GM12891 (cell line): ENCODE measurements at places on chromosomes 13 and 19.
A peak's percentile ranks its signal among the peaks of the same experiment; 100 is the strongest.

- DNase-seq, result no peak
Observed at GRCh38 chr13:41599619-41600018, 142.3 kb downstream of the RGCC start.

DNA sequence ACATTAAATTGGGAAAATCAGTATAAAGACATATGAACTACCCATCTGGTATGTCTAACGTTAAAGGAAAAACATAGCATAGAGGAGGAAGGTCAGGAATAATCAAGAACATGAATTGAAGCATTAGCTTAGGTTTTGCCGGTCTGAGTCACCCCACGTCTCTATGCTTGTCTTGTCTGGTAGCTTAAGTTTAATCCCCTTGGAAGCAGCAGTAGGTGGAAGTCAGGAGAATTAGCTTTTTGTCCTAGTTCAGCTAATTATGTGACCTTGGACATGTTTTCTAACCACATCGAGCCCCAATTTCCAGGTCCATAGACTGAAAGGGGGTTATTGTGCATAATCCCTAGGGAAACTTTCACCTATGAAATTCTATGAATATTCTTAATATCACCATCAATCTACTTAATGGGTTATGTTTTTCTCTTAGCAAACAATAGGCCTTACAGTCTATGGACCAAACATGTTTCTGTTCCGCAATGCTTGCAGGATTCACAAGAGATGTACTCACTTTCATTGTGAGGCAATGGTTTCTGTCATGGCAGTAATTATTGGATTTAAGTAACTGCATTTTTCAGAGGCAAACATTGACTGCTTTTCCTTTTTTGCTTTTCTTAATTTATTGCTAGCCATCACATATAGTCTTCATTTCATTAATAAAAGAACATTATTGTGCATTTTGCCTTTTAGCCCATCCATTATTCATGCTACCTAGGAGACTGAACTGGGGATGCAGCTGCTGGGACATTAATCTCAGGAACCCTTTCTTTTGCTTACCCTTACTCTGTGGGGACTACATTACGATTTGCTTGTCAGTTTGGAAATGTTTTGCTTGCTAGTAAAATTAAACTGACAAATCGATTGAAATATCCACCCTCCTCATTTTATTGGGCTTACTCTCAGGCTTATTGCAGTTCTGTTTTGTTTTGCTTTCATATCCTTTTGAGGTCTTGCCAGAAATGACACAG, 304.8 kb upstream of the MAB21L1 start:
- DNase-seq, result no peak

DNA sequence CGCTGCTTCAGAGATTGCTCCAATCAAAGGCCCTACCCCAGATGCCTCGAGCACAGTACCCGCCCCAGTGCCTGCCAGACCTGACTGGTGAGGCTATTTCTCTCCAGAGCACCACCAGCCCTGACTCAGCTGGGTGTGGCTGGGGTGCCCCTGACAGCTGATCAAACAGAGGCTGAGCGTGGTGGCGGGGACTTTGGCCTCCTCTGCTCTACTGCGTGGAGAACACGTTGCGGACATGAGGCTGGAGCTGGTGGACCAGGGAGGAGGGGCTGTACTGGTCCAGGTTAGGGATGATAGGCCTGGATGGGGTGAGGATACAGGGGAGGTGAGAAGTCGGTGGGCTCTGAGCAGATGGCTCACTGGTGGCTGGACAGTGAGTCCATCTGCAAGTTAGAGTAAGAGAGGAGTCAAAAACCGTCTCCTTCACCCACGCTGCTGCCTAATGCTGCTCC, 3.5 kb upstream of the DOCK6 start:
- no peak for DNase-seq

DNA sequence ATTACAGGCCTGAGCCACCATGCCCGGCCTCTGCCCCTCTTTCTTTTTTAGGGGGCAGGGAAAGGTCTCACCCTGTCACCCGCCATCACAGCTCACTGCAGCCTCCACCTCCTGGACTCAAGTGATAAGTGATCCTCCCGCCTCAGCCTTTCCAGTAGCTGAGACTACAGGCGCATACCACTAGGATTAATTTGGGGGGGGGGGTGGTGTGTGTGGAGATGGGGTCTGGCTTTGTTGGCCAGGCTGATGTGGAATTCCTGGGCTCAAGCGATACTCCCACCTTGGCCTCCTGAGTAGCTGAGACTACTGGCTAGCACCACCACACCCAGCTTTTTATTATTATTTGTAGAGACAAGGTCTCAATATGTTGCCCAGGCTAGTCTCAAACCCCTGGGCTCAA, 4.2 kb downstream of the APOE start:
- no peak for DNase-seq

DNA sequence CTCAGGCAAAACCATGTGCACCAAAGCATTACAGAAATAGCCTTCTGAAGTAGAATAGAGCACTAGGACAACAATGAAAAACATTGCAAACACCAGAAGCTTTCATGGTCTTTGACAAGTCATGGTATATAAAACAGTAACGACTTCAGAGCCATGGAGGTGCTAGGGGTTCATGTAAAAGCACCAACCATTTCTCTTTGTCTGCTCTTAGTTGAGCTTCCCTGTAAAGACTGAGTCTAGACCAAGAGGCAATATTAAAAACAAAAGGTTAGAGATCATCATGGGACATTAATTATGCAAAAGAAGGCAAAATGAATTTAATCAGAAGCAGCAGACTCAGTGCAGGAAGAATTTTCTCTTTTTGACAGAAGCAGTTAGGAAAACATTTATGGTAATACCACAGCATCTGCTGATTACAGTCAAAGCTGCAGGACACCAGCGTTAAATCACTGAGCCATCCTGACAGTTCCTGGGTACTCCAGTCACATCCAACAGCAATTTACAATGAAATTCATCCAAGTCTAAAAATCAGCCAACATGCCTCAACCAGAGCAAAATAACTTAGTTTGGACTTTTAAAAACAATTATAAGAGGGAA, 476.8 kb downstream of the DIAPH3 start:
- no peak for DNase-seq

DNA sequence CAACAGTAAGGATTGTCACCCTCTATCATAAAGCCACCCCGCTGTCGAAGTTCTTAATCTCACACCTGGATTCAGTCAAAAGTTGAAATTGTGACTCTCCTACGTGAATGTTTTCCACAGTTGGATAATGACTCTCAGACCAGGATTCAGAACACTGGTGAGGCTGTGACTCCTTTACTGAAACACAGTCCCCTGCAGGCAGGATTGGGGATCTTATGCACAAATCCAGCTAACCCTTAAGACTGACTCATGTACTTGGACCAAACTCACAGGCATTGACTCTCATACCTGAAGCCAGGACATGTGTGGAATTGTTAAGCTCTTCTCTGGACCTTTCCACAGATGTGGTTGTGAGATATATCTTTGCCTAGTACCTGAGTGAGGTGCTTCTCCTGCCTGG, 46.8 kb downstream of the ZNF85 start:
- no peak for DNase-seq

GRCh38 chr13:44768239-44768638, 192.1 kb upstream of the TSC22D1 start:
- peak; percentile 23 for DNase-seq

GRCh38 chr19:49801966-49802661, 11.0 kb downstream of the FUZ start:
- no peak for DNase-seq

- DNase-seq, result no peak
Observed at GRCh38 chr13:33135097-33135496, 118.9 kb downstream of the KL start.

GRCh38 chr19:43362179-43362578, 8.7 kb downstream of the CD177 start:
- DNase-seq, result no peak

GRCh38 chr19:33194532-33194885, 379 bp downstream of the LRP3 start:
- DNase-seq, result peak; percentile 12

DNA sequence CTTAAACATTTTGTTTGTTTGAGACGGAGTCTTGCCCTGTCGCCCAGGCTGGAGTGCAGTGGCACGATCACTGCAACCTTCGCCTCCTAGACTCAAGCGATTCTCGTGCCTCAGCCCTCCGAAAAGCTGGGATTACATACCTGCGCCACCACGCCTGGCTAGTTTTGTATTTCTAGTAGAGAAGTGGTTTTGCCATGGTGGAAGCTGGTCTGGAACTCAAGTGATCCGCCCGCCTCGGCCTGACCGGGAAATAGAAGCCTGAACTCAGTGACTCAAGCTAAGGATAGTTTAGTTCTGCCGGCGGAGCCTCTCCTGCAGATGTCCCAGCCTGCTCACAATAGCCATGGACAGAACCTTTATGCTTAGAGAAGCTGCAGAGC, 53.0 kb upstream of the ZNF254 start:
- no peak for DNase-seq

- no peak for DNase-seq
Observed at GRCh38 chr13:106996867-106997618, 429.1 kb upstream of the ARGLU1 start.

DNA sequence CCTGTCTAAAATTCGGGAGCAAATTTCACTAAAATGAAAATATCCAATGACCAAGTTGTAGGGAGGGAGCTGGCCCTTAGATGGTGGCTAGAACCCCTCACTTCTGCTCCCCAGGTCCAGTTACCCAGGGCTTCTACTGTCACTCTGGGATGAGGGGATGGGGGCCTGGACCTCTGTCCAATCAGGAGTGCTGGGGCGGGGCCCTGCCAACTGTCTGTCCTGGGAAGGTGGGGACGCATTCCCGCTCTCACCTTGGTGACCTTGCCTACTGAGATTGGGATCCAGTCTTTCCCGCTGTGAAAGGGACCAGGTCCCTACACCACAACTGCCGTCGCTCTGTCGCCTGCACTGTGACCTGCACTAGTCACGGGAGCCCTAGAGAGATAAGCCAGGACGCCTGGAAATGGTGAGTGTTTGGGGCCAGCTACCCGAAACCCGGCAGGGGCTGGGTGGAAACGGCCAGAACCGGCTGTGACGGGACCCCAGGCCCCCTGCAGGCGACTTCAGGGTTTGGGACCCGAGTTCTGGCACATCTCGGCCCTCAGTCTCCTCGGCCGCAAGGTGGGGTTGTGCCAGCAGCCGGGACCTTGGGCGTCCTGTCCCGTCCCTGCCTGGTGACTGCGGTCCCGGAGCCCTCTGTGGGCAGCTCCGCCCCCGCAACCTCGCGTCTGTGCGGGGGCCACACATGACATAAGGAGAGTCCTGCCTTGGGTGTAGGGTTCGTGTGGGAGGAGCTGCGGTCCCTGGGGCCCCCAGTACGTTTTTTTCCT, 22.8 kb downstream of the ZNF20 start:
- DNase-seq, result no peak

DNA sequence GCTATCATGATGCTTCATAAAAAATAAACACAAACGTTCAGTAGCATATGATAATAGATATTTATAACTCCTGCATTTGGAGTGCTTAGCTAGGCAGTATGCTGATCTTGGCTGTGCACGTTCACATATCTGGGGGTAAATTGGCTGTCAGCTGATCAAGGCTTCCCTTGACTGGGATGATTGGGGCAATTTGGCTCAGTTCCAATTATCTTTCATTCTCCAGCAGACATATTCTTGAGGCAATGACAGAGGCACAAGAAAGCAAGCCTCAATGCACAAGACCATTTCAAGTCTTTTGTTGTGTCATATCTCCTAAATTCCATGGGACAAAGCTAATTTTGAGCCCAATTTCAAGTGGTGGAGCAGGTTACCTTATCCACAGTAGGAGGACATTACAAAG, 142.0 kb downstream of the DLEU7 start:
- DNase-seq, result no peak

DNA sequence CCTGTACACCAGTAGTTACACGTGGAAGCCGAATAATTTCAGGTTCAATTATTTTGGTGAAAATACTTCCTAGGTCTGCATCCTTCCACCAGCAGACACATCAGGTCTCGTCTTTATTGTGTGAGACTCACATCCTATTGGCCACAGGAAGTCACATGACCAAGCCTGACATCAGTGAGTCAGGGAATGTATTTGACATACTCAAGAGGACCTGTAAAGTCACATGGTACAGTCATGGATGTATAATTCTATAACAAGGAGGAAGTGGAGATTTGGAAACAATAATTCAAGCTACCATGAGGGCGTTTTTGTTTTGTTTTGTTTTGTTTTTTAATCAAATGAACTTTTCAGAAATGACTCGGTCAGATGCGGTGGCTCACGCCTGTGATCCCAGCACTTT, 9.3 kb upstream of the HIF3A start:
- no peak for DNase-seq

- DNase-seq, result no peak
Observed at GRCh38 chr19:12794196-12794941, 3.1 kb downstream of the JUNB start.

DNA sequence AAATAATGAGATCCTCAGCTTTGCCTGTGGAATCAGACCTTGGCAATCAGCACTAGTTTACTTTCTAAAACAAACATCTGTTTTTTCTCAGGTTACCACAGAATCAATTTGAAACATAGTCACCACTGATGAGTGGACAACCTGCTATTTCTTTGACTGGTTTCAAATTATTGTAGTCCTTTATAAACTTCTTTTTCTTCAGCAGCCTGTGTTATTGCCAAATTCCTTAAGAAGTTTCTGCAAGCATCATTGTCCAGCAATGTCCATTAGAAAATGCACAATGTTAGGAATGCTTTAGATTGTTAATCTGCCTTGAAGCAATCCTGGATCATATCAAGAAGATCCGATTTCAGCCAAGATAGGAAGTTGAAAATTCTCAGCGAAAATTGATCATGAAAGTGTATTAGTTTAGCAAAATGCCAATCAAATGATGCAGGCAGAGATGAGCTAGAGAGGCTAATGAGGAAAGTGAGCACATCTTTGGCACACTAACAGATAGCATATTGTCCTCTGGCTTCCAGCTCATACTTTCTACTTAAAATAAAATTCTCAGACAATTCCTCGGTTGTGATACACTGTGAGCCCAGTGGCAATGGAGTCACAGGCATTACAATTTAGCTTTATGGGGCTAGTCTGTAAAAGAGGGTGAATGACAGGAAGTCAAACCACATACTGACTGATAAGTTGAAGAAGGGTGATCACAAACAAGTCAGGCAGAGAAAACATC, 270.6 kb downstream of the SLITRK6 start:
- DNase-seq, result no peak

- no peak for DNase-seq
Observed at GRCh38 chr13:95656386-95657015, 12.0 kb upstream of the DZIP1 start.

DNA sequence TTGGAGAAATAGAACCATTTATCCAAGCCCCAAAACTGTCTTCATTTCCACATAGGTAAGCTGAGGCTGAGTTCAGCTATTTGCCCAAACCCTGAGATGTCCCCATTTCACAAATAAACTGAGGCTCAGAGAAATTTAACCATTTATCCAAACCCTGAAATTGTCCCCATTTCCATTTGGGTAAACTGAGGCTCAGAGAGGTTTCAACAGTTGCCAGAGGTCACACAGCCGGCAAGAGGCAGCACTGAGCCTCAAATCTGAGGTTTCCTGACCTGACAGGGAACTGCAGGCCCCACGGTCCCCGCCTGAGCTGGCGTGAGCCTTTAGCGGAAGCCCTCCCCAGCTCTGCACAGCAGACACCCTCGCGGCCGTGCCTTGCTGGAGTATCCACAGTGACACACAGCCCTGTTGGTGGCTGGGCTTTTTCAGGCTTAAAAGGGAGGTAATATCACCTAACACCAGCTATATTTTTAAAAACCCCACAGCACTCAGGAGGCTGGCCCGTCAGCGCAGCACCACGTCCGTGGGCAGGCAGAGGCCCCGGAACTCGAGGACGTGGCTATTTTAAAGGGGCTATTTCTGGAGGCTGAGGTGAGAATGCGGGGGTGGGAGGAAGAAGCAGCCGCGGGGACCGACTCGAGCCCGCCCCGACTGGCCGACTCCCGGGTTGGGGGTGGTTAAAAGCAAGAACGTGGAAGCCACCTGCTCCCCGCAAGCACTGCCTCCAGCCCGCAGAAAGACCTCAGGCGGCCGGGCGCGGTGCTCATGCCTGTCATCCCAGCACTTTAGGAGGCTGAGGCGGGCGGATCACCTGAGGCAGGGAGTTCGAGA, 18.5 kb downstream of the PTPRS start:
- DNase-seq, result peak; percentile 79
